ENCODE measurements at places on chromosomes 4 and X.

DNA sequence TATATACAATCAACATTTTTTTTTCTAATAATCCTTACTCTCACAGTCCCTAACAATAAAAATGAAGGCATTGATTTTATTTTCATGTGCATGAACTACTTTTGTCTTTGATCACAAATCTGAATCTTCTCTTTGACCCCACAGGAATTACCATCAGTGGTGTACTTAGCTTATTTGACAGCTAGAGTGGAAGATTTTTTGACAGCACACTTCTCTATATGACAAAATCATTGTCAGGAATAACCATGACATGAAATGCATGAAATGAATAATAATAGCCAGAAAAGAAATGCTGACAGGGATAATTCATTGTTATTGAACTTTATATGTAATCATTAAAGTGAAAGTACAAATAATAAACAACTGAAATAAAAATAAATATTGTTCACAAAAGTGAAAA lies 604.2 kb downstream of the EPHA5 start:
- no peak for DNase-seq

GRCh38 chr4:127685292-127685691 lies 44.9 kb upstream of the SLC25A31 start:
- no peak for DNase-seq

GRCh38 chrX:16876696-16877095 lies 6.5 kb upstream of the RBBP7 start:
- DNase-seq, result no peak

DNA sequence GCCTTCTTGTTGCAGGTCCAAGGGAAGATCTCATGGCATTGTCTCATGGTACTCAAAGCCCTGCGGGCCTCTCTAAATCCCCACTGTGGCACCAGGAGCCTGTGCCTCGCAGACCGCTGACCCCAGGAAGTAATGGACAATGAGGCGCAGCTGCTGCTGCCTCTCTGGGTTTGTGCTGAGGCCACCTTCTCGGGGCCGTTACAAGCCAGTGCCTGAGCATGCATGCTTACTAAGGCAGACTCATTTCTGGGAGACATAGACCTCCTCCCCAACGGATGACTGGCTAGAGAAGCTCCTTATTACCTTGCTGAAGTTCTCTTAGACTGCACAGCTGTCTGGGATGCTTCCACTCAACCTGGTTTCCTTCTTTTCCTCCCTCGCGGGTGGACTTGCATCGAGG lies 1.3 kb downstream of the BDH2 start:
- no peak for DNase-seq

- no peak for DNase-seq
These were observed 531 bp upstream of the MANBA start for GRCh38 chr4:102761296-102761701.

DNA sequence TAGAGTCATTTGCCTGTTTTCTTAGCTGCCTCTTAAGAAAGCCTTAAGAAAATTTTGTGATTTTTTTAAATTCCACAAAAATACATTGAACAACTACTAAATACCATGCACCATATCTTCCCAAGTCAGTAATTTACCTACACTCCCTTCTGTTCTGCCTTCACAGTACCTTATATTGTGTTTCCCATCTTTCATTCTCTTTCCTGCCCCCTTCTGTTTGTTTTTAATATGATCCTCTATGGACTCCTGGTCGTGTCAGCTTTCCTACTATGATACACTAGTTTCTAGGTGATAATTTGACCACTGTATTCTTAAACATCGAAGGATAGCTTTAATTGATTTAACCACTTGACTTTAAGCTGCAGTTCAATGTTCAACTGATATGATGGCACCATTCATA lies 297.7 kb upstream of the HAND2 start:
- DNase-seq, result no peak

- no peak for DNase-seq
These were observed 12.1 kb downstream of the HAND2 start for GRCh38 chr4:173517781-173518424.

DNA sequence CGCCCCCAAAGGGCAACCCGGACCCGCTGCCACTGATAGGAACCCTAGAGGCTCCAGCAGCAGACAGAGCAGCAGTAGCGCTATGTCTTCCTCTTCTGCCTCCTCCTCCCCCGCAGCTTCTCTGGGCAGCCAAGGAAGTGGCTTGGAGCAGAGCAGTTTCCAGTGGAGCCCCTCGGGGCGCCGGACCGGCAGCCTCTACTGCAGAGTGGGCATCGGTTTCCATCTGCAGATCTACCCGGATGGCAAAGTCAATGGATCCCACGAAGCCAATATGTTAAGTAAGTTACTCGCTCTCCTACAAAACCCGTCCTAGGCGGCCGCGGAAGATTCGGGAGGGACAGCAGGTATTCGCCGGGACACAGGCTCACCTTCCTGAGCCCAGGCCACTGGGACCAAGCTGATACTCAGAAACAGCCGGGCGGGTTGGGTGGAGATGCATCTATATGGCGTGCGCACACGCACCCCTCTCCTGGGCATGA lies 477 bp downstream of the FGF5 start:
- no peak for DNase-seq

DNA sequence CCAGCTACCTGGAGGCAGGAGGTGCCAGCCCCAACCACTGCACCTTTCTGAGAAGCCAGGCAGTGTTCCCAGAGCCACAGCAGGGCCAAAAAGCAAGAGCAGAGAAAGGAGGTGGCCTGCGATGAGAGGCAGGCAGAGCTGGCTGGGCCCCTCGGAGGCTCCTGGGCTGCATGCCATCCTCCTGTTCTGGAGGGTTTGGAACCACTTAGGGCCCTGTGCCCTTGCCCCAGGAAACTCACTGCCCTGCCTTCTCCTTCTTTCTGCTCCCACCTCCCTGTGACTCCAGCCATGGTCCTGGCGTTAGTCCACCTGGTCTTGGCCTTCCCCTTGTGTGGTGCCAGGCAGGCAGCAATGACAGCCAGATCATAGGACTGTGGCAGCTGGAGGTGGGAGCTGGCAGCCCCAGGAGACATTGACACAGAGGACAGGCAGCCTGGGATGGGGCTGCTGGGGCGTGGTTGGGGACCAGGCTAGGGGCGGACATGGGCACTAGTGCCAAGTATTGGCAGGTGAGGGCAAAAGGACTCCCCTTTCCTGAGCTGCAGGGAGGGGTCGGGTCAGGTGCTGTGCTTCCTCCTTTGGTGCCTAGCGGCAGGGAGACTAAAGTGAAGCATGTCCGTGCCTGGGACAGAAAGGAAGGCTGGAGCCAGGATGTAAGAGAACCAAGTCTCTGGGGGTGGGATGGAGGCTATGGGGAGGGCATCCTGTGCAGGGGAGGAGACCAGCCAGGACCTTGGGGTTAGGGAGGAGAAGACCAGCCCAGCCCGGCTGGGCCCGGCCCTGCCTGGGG lies 1.4 kb downstream of the APLN start:
- no peak for DNase-seq

GRCh38 chrX:131063613-131064012 lies 5.5 kb downstream of the ARHGAP36 start:
- DNase-seq, result no peak

GRCh38 chrX:112947981-112948615 lies 107.5 kb upstream of the AMOT start:
- no peak for DNase-seq

All from NCI-H2029 (cell line).